ENCODE measurements at places on chromosomes 11 and 22.

GRCh38 chr11:249062-249461 is 12.3 kb downstream of the PSMD13 start:
- DNase-seq = no peak

- no peak for DNase-seq
Observed at GRCh38 chr11:5626196-5626595, 1.4 kb downstream of the TRIM34 start.

GRCh38 chr22:47098121-47098520 is 335.7 kb downstream of the TBC1D22A start:
- DNase-seq = no peak

GRCh38 chr11:108909041-108909440 is 244.2 kb downstream of the DDX10 start:
- DNase-seq = no peak

GRCh38 chr22:20602609-20603164 is 95.3 kb downstream of the MED15 start:
- DNase-seq = no peak

GRCh38 chr11:73856031-73856567 is 20.5 kb downstream of the COA4 start:
- DNase-seq = peak; percentile 40

GRCh38 chr11:119779195-119780071 is 50.4 kb upstream of the NECTIN1 start:
- DNase-seq = no peak

DNA sequence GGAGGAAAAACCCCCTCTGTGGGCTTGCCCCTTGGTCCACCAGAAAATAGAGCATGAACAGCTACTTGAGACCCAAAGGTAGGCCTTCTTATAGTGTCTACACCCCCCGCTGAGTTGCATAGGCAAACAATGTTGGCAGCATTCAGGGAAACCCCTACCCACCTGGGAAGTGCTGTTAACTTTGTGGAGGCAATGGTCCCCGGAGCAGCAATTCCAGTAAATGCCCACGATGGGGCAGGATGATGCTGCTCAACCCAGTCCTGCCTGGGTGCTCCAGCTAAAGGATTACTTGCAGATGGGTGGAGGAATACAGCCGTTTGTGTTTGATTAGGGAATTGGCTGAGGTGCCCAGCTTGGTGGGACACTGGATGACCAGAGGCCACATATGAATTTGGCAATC is 381.3 kb upstream of the ANO5 start:
- peak; percentile 37 for DNase-seq

GRCh38 chr11:12884751-12885318 is 124.3 kb upstream of the RASSF10 start:
- DNase-seq = no peak

DNA sequence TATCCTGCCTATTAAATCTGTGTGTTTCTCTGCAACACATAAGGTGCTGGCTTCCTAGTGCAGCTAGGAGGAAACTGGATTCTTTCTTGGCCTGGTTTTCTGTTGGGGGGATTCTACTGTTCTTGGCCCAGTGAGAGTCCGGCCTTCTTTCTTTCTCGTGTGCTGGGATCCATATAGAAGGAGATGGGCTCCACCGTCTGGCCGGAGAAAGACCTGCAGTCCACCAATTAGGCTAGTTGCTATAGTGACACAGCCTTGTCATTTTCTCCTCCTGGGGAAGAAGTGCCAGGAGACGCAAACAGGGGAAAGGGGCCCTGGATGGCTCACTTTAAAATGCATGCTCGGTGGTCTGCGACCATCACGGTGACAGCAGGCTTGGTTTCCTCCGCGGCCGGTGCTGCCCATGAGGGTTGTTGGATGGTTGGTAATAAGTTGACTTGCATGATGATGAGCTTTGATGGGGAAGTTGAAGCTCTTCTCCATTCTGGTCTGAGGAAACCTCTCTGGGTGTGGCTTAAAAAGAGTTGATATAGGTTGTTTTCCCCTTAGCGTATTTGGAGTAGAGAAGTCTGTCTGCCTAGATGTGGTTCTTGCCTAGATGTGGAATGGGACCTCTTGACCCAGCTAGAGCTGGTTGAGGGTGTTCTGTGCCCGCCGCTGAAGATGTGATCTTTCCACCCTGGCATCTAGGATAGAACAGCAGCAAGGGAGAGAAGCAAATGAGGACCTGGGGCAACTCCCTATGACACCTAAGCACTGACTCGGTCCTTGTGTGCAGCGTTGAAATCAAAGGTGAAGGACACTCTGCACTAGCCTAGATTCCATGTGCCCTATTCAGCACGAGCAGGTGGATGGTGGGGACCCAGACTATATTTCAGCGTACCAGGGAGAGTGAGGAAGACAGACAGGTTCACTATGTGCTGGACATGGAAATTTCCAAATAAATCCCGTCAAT is 1335.0 kb downstream of the BRD1 start:
- DNase-seq = peak; percentile 78

DNA sequence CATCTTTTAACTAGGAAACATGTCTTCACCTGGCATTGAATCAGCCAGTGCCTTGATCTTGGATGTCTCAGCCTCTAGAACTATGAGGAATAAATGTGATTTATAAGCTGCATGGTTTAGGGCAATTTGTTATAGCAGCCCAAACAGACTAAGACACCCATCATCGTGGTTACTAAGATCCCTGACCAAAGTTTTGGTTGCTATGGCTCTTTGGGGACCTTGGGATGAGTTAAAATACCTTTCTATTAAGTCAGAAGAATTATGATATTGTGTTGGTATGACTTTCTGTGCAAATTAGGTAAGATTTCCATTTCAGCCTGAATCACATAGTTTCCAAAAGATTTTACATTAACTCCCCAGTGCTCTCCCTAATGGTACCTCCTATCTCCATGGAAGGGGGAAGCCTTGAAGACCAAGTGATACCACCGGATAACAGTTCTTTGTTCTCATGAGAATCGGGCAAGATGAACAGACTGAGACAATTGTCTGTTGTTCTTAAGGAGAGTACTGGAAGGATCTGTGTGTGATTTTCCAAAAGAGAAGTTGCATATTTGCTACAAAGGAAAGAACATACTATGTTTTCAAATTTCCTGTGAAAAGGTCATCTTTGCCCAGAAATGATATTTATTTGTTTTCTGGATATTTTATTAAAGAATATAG is 60.4 kb upstream of the UBASH3B start:
- DNase-seq = no peak

DNA sequence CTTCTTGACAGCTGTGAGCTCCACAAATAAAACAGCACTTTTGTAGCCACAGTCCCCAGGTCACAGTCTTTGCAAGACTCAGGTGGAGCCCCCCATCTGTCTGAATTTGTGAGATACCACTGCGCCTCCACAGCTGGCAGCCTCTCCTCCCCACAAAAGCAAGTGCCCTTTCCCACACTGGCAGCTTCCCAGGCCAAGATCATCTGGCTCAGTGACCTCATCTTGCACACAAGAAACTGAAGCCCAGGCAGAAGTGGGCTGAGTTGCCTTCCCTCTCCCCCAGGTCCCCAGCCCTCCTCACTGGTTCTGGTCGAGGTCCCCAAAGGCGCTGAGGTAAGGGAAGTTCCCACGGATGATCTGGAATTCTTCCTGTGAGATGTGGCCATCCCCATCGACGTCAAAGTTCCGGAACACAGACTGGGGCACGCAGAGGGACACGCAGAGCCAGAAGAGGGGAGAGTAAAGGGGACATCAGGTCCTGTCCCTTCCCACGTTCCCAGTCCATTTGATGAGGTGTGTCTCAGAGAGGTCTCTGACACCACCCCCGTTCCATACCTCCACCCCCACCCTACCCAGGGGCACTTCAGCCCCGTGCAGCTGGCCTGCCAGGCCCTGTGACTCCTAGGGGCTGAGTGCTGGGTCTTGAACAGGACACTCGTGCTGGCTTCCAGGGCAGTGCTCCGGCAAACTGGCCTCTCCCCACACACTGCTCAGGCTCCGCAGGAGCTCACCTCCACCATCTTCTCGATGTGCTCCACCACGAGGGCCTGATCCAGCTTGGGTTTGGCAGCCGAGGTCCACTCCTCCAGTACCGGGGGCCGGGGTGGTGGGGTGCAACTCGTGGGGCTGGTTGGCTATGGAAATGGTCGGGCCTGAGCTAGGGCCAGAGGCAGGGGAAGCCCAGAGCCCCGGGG is 8.9 kb downstream of the RASGRP2 start:
- no peak for DNase-seq

DNA sequence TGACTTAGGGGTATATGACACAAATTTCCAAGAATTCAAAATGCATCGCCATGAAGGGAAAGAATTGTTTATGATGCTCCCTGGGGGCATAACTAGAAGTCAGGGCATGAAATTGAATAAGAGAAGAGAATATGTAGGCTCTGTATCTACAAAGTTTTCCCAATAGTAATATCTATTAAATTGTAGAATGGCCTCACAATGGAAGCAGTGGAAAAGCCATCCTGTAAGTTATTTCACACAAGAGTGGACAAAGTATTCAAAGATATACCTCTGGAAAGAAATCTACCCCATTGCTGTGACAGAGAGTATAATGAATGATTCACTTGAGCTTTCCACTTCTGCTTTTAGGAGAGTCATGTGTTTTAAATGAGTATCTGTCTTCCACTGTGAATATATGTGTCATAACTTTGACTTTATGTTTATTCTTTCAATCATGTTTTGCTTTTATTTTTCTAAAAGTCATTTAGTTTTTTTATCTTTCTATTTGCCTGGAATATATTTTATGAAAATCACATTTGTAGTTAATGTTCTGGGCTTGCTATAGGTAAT is 65.7 kb upstream of the DDI1 start:
- no peak for DNase-seq

DNA sequence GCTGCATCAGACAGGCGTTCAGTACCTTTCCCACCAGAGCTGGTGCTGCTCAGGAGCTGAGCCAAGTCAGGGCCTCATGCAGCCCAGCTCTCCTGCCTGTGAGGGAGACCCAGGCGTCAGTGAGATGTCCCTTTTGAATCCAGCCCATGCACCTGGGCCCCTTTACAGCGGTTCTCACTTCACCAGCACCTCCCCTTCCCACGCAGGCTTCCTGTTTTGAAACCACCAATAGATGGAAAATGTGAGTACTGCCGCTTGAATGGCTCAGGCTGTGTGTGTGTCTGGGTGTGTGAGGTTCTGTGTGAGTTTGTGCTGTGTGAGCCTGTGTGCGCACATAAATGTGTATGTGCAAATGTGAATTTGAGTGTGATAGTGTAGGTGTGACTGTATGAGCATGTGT is 88.4 kb downstream of the UBASH3B start:
- no peak for DNase-seq

- DNase-seq = peak; percentile 73
Observed at GRCh38 chr11:44760917-44761550, 34.3 kb downstream of the TSPAN18 start.

GRCh38 chr11:63802637-63803414 is 10.4 kb upstream of the SPINDOC start:
- DNase-seq = peak; percentile 78

DNA sequence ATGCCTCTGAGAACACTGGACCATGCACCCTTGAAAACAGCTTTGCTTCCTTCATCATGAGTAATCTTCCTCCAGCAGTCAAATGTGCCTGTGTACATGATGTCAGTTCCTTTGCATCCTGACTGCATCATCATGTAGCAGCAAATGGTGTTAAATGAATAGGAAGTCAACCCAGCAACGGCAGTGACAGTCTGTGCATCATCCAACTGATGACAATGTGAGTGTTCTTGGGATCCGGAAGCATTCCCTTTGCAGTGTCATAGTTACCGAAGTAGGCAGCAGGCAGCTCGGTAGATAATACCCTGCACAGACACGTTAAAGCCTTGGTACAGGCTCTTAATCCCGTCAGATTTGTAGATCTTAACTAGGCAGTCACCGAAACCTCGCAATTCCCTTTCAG is 2.5 kb downstream of the WBP2NL start:
- DNase-seq = peak; percentile 42

GRCh38 chr11:62806611-62807121 is 1.4 kb upstream of the NXF1 start:
- no peak for DNase-seq

DNA sequence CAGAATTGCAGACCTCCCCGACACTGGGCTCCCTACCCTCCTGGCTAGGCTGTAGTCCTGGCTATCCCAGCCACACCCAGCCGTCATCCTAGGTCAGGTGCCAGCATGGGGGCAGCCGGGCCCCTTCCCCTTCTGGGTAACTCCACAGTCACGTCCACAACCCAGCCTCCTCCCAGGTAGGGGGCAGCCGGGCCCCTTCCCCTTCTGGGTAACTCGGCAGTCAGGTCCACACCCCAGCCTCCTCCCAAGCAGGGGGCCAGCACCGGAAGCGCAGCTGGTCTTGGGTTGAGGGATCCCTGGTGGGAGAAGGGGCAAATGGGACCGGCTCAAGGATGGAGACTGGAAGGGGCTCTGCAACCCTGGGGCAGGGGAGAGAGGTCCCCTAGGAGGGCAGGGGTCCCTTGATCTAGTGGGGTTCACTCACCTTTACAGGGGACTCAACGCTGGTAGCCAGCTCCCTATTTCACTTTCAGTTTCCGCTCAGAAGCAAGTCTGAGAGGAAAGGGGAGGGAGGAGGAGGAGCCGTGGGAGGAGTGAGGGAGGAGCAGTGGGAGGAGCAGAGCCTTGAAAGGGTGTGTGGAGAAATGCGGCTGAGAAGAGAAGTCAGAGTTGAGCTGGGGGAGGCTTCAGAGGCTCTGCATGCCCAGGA is at the start of gene TRIM21:
TRIM21 (minus strand) TSS at position 494 of the 649 bp plus-strand sequence. CDS start 3,293 bp downstream, outside the sequence.
- peak; percentile 15 for DNase-seq

GRCh38 chr11:6825231-6825744 is 20.2 kb upstream of the OR10A5 start:
- DNase-seq = no peak

DNA sequence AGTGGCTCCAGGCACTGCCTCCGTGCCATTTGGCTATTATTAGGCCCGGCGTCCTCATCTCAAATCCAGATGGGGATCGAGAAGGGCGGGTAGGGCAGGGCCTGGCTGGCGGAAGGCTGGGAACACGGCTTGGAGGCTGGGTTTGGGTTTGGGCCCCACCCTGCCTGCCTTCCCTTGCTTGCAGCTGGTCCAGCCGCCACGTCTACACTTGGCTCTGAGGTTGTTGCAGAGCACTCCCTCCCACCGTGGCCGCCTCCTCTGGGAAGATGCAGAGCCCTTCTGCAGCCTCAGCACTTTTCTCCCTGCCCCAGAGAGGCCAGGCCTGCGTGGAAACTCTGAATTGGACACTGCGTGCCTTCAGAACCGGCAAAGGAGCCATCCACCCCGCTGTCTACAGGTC is 5.2 kb upstream of the SMTN start:
- no peak for DNase-seq

DNA sequence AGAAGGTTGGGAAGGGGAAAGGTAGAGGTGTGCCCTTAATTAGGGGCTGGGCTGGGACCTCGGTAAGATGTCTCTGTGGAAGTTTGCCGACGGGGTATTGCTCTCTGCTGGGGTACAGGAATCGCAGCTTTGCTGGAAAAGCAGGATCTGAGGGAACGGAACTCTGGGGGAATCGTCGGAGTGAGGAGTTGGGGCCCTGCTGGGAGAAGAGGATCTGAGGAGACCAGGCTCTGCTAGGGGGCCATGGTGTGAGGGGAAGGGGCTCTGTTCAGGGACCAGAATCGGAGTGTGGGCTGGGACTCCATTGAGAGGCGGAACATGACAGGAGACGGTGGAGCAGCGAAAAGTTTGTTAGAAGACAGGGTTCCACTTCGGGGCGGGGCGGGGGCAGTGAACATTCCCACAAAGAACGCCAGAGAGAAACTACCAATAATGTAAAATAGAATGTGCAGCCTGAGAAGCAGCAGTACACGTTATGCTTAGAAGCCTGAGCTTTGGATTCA is 456 bp downstream of the AAMDC start:
- DNase-seq = no peak

- DNase-seq = no peak
Observed at GRCh38 chr22:24146791-24147353, 34.4 kb upstream of the SUSD2 start.

GRCh38 chr22:38239101-38239761 is 33.6 kb downstream of the TMEM184B start:
- DNase-seq = no peak

GRCh38 chr11:130212431-130212961 is 52.9 kb downstream of the ST14 start:
- DNase-seq = no peak

Measured in SK-N-DZ (cell line).